ENCODE measurements at places on chromosomes 11 and 22. TPM values are rescaled to one million over a fixed set of nuclear protein-coding genes. Genes with fewer than 3 reads are reported as not detected.

DNA sequence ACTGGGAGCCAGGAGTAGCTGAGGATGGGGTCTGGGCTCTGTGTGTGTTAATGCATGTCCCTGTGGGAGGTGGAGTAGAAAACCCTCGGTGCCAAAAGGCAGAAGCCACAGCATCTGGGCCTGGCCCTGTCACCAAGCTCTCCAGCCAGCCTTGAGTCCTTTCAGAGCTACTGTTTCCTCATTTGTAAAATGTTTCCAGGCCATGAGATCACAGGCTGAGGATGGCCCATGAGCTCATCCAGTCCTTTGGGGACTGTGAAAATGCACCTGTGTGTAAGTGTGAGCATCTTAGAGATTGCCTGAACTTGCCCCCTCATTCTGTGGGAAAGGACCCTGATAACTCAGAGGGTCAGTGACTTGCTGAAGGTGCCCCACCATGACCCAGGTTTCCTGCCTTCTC lies 9.1 kb downstream of the ANKK1 start:
- no peak for DNase-seq

GRCh38 chr11:61756452-61757212 lies 4.2 kb downstream of the MYRF start:
- no peak for DNase-seq

DNA sequence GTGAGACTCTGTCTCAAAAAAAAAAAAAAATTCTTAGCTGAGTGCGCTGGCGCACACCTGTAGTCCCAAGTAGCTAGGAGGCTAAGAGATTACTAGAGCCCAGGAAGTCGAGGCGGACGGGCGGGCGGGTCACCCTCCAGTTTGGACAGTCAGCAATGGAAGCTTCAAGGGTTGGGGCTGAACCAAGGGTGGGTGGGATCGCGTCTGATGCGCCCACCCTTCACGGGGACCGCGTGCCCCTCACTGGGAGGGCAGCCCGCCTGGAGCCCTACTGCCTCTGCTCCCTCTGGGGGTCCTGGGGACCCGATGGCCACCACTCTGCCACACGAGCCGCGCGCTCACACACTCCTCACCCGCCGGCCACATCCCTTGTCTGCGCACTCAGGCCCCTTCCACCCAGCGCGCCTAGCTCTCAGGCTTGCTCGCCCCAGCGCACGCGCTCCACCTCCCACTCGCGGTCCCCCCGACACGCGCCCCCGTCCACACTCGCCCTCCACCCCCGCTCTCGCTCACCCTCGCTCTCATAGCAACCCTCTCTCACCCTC lies 494 bp downstream of the CHID1 start:
- DNase-seq = no peak

DNA sequence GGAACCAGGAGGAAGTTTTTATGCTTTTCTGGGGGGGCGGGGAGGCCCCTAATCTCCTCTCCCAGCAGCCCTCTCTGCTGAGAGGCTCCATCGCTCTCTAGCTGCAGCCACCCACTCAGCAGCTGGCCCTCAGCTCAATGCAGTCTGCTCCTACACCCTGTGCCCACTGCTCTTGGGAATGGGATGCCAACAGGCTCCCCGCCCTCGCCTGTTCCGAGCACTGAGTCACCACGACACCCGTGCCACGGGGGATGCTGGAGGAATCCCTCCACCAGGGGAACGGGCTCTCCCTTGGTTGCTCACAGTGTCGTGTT lies 23.5 kb upstream of the SUSD2 start:
- DNase-seq = peak; percentile 84

PGA5 gene
- total RNA-seq = not detected

DRD4 gene
- 2.1 TPM for total RNA-seq
